ENCODE measurements at places on chromosomes 13 and 19.

DNA sequence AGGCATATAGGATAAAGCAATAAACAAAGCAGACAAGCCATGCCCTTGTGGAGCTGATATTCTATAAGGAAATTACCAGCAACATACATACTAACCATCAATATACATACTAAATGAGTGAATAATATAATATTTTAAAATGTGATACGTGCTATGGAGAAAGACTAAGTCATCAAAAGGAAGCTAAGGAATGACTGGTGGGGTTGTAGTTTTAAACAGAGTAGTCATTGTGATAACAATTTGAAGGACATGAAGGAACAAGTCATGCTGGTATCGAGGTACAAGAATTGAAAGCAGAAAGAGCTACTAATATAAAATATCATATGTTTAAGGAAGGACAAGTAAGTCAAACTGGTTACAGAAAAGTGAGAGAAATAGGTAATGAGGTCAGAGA is 894.9 kb upstream of the PCDH9 start:
- no peak for DNase-seq

DNA sequence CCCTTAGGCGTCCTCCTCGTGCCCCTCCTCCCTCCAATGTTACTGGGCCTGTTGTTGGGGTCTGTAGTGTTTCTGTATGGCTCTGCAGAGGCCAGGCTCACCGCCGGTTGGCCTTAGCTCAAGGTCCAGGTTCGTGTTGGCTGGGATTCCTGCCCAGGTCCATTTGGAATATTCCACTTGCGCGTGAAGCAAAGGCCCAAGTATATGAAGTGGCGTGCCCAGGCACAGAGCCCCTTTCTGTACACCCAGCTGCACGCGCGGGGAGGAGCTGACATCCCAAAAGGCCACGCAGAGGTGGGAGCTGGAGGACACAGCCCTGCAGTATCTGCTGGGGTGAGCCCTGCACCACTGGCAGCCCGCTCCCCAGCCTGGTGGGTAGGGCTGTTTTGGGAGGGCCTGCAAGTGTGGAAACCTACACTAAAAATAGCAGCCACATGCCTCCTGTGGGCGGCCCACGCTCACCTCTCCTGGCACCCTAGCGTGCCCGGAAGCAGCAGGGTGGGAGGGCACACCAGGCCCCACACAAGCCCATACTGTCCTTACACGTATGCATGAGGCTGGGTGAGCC is 30.2 kb downstream of the CRTC1 start:
- DNase-seq, result no peak

DNA sequence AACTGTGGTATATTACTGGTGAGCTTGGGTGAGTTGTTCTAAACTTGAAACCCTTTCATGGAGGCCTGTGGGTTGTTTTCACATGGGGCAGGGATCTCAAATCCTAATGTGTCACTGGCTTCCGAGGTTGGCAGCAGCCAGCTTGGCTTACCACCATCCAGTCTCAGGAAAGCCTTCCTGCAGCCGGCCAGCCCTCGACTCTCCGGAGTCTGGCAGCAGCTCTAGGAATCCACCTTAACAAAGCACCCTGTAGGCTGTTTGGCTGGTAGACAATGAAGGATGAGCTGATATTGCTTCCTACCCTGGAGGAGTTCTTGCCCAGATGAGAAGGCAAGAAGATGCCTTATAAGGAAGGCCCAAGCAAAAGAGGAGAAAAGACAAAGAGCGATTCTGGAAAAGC is 188.3 kb downstream of the KLF12 start:
- DNase-seq, result no peak

DNA sequence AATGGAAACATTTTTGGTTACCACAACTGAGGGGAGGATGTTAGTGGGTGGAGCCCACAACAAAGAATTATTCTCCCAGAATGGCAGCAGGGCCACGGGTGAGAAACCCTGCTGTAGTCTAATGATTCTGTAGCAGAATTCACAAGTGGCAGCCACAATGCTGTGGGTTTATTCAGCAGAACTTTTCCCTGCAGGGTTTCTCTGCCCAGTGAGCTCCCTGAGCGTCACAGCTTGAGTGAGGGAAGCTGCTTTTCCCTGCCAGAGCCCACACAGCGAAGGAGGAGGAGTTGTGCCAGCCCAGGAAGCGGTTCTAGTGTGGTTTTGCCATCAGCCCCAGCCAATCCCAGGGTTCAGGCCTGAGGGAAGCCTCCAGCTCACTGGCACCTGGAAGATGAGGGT is 4.4 kb downstream of the ATP12A start:
- peak; percentile 16 for DNase-seq

- no peak for DNase-seq
Observed at GRCh38 chr19:3404324-3405260, 38.2 kb downstream of the NFIC start.

DNA sequence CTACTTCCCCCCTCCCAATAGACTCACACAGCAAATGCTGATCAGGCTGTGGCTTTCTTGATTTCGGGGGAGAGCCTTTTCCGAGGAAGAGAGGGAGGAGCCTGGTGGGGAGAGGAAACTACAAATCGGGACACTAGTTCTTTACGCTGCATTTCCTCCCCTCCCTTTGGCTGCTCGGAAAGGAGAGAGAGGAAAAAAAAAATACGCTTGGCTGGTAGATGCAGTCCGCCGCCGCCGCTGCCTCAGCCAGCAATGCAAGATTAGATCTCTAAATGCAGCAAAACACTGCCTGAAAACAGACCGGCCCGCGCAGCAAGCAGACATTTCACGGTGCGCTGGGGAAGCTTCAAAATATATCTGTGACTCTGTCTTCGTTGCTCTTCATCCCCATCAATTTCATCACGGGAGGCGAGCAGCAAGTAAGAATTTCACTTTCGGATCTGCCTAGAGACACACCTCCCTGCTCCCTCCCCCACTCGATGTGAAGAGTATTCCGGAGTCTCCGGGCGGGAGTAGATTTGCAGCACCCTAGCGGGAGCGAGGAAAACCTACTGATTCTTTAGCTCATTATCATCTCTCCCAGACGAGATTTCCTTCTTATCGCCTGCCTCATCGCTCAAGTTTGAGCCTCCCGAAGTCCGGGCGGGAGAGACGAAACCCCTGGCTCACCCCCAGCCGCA is at the start of gene PCDH17:
Gene PCDH17, plus strand, starts transcription at position 149 of the 680 bp plus-strand sequence. CDS start 803 bp downstream, outside the sequence.
- DNase-seq, result no peak

GRCh38 chr19:2424686-2425621 is 2.4 kb downstream of the TIMM13 start:
- no peak for DNase-seq

- no peak for DNase-seq
Observed at GRCh38 chr13:47117268-47117667, 220.4 kb upstream of the HTR2A start.

DNA sequence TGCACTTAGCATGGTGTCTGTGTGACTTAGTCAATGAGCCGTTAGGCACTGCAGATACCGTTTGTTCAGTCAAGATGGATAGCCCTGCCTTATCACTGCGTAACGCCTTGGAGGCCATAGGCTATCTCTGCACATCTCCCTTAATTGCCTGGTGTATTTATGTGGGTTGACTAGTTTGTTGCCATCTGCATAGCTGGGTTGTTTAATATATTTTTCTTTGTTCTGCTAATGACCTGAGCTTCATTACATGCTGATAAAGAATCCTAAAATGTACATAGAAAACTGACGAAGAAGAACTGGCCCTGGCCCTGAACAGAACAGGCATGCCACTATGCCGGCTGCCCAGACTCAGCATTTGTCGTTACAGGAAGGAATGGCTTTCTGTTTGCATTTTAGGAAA is 297.8 kb downstream of the SHISA2 start:
- DNase-seq, result no peak

DNA sequence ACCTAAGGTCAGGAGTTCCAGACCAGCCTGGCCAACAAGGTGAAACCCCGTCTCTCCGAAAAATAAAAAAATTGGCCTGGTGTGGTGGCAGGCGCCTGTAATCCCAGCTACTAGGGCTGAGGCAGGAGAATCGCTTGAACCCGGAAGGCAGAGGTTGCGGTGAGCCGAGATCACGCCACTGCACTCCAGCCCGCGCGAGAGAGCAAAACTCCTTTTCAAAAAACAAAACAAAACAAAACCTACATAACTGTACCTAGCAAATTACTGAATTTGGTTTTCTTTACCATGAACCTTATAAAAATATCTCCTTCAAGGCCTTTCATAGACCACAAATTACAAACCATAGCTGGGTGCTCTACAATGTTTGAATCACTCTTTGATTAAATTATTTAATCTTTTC is 760 bp downstream of the ZNF91 start:
- DNase-seq, result no peak

GRCh38 chr13:79398915-79399314 is 7.1 kb downstream of the RBM26 start:
- no peak for DNase-seq

DNA sequence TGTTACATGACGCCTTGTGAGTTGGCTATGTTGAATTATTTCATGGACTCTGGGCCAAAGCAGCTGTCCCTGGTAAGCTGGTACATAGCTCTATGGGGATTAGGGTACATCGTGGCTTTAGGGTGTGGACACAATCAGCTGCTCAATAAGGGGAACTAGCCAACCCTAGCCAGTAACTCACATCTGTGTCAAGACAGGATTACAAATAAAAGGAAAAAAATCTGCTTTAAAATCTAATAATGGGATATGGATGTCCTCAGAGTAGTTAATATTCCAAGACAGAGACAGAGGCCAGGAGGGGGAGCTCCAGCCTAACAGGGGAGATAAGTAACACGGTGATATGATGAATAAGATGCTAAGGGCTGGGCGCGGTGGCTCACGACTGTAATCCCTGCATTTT is 21.1 kb upstream of the ZNF766 start:
- DNase-seq, result peak; percentile 81

DNA sequence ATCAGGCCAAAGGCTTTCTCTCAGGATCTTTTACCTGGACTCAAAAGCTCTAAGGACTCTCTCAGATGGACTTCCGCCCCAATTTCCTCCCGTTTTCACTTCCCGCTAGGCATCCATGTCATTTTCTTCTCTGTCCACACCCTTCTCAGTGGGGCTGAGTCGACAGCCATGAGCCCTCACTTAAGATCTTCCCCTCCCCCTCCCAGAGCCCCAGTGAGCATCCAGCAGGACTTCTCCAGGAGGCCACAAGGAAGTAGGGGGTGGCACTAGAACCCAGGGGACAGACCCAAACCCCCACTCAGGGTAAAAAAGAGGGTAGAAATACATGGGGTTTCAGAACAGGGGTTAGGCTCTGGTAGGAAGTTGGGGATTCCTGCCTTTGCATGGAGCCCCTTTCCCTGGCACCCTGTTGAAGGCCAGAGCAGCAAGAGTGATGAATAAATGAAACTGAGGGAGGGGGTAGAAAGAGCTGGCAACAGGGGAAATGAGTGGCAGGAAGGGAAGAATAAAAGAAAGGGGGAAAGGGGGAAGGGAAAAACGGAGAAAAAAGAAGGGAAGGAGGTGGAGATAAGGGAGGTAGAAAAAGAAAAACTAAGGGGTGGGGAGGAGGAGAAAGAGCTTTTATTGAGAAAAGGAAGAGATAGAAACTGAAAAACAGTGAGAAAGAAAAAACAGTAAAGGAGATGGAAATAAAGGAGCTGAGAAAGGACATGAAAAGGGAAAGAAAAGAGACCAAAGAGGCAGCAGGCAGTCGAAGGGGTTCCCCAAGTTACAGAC is 42.3 kb downstream of the DEDD2 start:
- DNase-seq, result no peak

DNA sequence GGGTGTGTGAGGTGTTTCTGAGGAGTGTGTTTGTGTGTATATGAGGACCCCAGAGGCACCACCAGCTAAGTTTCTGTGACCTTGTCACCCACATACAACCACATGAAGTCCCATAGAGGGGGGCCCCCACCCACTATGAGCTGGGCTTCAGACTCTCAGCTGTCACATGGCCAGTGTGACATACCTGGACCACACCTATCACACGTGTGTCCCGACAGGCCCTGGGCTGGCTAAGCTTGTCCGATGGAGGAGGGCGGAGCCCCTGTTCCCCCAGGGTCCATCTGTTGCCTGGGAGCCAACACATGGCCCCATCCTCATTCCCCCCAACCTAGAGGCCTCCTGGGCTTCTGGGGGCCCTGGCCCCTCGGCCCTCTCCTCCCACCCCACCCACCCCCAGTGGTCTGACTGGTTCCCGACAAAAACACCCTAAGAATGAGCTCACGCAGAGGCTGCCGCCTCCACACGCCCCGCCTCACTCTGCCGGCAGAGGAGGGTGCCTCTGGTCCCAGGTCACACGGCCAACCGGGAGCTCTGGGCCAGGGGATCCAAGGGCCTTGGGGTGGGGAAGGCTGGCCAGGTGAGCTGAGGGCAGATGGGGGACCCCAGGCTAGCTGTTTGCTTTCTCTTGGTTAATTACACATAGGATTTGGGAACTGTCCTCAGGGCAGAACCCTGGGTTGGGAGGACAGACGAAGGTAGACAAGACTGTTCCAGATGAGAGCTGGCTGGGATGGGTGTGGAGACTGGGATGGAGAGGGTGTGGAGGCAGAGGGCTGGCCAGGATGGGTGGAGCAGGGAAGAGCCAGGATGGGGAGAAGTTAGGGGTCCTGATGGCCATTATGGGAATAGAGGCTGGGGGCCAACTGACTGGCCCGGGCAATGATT is 4.3 kb downstream of the KLC3 start:
- DNase-seq, result no peak

- no peak for DNase-seq
Observed at GRCh38 chr13:44184740-44185139, 188.9 kb upstream of the SERP2 start.

DNA sequence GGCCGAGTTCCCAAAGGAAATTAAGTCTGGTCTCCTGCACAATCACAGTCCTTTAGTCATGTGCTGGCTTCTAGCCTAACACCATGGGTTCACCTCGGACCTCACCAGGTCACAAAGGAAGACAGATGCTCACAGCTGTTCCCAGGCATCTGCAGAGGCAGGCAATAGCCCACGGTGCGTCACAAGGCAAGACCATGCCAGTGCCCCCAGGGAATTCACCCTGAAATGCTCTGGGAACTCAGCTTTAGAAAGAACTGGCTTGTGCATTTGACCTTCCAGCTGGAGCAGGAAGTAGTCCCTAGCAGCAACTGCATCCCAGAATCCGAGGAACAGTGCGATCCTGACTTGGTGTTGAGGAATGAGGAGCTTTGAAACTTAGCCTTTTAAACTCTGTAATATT is 96.8 kb upstream of the WASF3 start:
- no peak for DNase-seq

DNA sequence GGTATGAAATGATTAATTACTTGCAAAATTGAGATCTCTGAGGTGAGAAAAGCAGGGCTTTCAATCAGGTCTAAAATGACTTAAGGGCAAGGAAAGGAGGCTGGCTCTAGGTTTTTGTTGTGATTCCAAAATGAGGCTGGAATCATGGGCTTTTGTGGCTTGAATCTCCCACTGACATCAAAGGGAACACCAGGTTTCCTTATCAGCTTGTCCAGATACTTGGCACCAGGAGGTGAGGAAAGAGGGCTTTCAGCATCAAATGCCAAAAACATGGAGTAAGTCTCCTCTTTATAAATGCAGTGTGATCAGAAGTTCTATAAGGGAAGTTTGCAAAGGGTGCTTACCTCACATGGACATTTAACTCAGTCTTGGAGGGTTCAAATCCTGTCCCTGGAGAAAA is 402.3 kb downstream of the NDFIP2 start:
- DNase-seq, result no peak

DNA sequence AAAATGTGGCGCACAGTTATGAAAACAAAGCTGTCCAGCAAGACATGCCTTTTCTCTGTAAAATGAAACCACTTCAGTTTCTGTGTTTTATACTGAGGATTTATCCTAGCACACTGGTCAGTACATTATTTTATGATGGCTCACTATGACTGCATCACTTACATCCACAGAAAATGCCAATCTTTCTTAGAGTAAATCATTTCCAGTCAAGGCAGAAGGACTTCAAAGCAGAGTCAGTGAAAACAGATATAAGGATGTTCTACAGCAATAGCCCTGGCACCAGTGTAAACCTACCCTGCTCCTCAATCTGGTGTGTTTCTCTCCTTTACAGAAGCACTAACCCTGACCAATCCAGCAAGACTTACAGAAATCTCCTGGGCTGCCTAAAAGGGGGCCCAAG is 473.5 kb downstream of the GPC6 start:
- DNase-seq, result no peak

GRCh38 chr19:4877753-4878490 is 10.5 kb upstream of the PLIN3 start:
- no peak for DNase-seq
